CD8-positive, alpha-beta memory T cell (primary cell): ENCODE measurements at places on chromosomes 16 and 17. TPM values are rescaled to one million over a fixed set of nuclear protein-coding genes. Genes with fewer than 3 reads are reported as not detected.
A peak's percentile ranks its signal among the peaks of the same experiment; 100 is the strongest.

DNA sequence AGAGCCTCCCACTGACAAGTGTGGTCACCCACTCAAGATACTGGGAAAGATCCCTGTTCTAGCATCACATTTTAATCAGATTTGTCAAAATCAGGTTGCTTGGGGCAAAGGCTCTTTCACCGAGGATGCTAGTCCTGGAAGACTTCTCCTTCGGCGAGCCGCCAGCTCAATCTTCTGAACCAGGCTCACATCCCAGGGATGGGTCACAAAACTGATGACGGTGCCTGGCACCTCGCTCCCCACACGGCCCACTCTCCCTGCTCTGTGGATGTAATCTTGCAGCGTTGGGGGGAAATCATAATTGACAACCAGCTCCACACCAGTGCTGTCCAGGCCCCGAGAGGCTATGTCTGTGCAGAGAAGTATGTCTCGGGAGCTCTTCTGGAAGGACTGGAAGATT, 1.5 kb downstream of the DDX28 start:
- DNase-seq = no peak

DNA sequence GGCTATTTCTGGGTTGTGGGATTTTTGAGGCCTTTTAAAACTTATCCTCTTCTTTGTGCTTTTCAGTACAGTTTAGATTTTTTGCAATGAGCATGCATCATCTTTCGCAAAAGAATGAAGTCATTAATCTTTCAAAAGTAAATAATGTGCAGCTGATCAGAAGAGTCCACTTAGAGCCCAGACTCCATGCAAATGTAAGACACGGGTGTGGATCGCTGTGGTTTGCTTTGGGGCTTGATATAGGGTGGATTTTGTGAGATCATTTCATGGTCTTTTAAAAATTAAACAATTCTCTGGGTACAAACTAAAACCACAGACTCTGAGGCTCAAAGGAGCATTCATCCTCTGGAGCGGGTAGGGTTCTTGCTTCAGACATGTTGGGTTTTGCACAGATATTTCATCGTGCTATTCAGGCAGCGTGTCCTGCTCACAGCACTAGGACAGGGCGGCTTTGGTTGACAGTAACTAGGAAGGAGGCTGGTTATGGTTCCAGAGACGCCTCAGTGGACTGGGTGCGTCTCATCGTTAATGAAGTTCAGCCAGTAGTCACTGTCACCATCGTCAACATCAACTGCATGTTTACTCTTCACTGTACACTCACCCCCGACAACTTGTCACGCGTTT, 129.4 kb upstream of the PLCG2 start:
- DNase-seq = no peak

GRCh38 chr17:66542967-66543520, 240.6 kb downstream of the PRKCA start:
- DNase-seq = no peak

DNA sequence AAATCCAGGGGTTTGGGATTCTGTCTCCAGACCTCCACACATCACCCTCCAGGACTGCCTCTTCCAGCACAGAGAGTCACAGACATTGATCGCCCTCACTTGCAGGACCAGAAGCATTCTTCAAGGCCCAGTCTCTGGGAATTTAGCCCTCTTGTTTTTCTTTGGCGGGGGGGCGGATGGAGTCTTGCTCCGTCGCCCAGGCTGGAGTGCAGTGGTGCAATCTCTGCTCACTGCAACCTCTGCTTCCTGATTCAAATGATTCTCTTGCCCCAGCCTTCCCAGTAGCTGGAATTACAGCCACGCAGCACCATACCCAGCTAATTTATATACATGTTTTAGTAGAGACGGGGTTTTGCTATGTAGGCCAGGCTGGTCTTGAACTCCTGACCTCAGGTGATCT, 8.5 kb upstream of the ITGAL start:
- no peak for DNase-seq

- DNase-seq = no peak
These were observed 17.6 kb upstream of the ABCA10 start for GRCh38 chr17:69246202-69246601.

GRCh38 chr16:25124503-25124902, 13.0 kb downstream of the LCMT1 start:
- DNase-seq = no peak

GRCh38 chr17:6085812-6086211, 15.6 kb downstream of the WSCD1 start:
- DNase-seq = no peak

DNA sequence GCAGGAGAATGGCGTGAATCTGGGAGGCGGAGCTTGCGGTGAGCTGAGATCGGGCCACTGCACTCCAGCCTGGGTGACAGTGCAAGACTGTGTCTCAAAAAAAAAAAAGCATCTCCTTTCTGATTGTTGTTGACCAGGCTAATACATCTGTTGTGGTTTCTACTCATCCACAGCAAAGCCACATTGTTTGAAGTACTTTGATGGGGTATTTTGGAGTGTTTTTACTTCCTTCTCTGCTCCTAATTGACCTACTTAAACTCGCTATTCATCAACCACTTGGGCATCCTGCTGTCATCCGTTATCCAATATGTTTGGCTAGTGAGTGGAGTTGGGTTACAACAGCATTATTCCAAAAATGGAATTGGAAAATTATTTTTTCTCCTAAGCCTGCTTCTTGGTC, 3.5 kb upstream of the CDC27 start:
- DNase-seq = no peak

- no peak for DNase-seq
These were observed 20.8 kb upstream of the LRRC37A3 start for GRCh38 chr17:64940055-64940454.

GRCh38 chr16:66954097-66954659, 6.9 kb upstream of the CES3 start:
- peak; percentile 77 for DNase-seq

GRCh38 chr16:69270831-69271230, 40.3 kb upstream of the VPS4A start:
- DNase-seq = no peak

GRCh38 chr17:57534863-57535248, 210.2 kb downstream of the CCDC182 start:
- no peak for DNase-seq

The NAA60 gene
- 33.1 TPM for total RNA-seq

The TBC1D3C gene
- not detected for total RNA-seq

The IRF8 gene
- 22.0 TPM for total RNA-seq

The TP53TG3F gene
- not detected for total RNA-seq

The PLEKHG4 gene
- total RNA-seq = 25.3 TPM

The THOC6 gene
- 56.8 TPM for total RNA-seq

The GDE1 gene
- total RNA-seq = 30.5 TPM

The DHRS7B gene
- 25.7 TPM for total RNA-seq

The RNF112 gene
- 0.18 TPM for total RNA-seq
